ENCODE measurements at places on chromosomes 2 and 18.

GRCh38 chr2:215435280-215435869 lies 493 bp downstream of the FN1 start:
- DNase-seq, result peak; percentile 62

GRCh38 chr2:29802986-29803385 lies 118.4 kb downstream of the ALK start:
- DNase-seq, result no peak

DNA sequence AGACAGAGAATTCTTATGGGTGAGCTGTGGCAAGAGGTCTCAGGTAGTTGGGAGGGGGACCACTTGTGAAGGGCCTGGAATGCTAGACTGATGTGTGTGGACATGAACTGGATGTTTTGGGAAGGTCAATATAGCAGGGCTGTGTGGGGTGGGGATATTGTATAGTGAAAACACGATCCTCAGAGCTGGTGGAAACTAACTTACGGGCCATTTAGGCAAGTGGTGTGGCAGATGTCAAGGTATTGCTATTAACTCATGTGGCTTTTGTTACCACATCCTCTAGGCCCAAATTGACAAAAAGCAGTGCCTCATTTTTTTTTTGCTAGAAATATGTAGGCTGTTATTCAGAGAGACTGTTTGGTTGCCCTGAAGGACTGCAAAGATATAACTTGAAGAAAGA lies 8.0 kb upstream of the GALNT1 start:
- DNase-seq, result no peak

DNA sequence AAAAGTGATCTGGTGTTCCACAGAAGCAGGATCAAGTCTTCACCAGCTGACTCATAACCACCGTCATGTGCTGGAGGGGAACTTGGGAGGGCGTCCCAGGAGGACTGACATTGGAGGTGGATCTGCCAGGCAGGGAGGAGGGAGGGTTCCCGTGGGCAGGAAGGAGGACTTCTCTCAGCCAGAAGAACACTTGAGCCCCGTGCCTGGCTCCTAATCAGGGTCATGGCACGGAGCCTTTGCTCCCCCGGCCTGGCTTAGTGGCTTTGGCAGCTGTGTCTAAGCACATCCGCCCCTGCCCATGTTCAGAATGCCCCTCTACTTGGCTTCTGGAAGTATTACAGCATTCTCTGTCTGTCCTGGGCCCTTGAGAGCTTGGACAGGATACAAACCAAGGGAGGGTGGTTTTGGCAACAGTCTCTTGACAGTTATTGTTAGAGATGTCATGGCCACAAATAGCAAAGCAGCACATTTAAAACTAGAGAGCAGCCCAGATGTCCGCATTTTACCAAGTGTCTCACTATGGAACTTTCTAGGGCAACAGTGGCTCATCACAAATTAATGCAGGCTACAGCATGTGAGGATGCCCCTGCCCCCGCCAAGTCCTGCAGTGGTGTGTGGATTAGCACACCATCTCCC lies 11.5 kb downstream of the PPP1R7 start:
- DNase-seq, result no peak

GRCh38 chr2:38718601-38719000 lies 32.6 kb downstream of the SRSF7 start:
- no peak for DNase-seq

DNA sequence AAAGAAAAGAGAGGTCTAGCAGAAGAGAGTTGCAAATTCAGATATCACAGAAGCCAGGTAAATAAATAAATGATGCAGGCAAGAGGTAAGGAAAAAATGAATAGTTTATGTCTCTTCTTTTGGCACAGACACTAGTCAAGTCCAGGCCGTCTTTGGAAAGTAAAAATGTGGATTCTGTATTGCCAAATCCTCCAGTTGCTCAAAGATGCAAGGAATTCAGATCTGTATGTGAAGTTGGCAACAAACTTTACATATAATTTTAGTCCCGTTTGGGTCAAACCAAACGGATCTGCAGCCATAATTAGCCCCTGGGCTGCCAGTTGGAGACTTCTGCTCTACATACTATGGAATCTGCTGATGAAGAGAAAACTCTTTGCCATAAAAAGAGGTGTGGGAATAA lies 200.5 kb upstream of the RND3 start:
- DNase-seq, result no peak

DNA sequence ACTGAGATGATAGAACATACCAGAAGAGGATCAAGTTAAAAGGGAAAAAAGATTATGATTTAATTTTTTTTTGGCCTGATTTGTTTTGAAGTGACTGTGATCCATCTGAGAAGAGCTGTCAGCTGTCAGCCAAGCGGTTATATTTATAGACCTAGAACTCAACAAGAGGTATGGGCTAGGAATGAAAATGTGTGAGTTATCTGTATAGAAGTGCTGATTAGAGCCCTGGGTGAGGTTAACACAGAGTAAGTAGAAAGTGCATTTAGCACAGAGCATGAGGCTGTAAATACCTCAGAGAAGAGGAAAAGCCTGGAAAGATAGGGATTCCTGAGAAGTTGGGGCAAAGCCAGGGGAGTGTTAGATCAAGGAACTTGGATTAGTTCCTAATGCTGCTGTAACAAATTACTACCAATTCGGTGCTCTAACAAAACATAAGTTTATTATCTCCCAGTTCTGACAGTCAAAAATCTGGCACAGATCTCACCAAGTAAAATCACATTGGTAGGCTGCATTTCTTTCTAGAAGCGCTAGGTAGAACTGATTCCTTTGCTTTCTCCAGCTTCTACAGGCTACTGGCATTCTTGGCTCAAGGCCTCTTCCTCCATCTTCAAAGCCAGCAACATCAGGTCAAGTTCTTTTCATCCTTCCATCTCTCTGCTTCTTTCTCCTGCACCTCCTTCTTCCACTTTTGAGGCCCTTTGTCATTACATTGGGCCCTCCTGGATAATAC lies 197.4 kb upstream of the SPHKAP start:
- no peak for DNase-seq
